Muscle of arm (tissue), 14 donors: ENCODE measurements at places on chromosomes 12 and 14. TPM values are rescaled to one million over a fixed set of nuclear protein-coding genes. Genes with fewer than 3 reads are reported as not detected.

NDRG2 gene
- 121 TPM for polyA plus RNA-seq

DNA sequence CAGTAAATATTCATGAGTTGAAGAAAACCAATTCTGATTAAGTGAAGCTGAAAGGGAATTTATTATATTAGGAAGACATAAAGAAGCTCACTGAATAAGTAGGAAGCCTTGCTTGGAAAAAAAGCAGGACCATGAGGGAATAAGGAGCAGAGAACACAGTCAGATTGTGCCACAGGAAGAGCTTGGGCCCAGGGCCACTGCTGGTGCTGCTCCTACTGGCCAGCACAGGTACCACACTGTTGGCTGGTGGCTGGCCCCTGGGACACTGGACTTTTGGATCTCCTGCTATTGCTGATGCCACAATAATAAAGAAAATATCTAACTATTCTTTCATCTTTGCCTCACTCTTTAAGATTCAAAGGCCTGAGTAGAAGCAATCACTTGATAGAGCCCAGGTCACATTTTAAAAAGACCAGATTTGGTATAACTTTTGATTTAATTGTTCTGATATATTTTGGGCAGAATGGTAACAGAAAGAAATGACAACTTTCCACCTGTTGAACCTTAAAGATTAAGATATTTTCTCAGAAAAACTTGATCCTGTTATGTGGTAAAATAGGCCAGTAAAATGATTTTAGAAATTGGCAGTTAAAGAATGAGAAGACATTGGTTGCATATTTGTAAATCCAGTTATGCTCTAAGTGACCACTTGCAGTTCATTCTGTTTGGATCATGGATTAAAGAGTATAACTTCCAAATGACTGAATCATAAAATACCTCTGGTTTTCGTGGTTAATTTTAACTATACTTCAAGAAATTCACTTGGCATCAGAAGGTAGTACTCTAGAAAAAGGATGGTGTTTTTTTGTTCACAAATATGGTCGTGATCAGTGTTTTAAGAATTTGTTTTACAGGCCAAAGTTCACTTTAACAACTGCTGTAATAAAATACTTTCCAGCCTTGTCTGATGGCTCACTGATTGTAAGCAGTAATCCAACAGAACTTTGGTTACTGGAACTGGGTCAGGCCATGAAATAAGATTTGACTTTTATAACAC, 68.3 kb downstream of the DERA start:
- DNase-seq = no peak

GRCh38 chr12:80053051-80053790, 46.1 kb upstream of the OTOGL start:
- DNase-seq = peak; percentile 51

DNA sequence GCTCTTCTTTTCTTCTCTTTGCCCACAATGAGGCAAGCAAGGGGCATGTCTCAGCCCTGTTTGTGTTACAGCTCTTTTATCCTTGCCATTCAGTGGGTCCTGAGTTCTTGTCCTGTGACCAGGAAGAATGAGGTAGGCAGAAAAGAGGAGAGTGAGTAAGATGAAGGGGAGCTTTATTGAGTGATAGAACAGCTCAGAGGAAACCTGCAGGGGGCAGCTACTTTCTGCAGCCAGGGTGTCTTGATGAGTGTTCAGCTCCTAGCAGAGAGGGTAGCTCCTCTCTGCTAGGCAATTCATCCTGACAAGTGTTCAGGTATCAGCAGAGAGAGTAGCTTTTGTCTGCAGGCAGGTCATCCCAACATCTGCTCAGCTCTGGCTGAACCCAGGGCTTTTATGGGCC, 41.0 kb downstream of the HSD17B6 start:
- no peak for DNase-seq

DNA sequence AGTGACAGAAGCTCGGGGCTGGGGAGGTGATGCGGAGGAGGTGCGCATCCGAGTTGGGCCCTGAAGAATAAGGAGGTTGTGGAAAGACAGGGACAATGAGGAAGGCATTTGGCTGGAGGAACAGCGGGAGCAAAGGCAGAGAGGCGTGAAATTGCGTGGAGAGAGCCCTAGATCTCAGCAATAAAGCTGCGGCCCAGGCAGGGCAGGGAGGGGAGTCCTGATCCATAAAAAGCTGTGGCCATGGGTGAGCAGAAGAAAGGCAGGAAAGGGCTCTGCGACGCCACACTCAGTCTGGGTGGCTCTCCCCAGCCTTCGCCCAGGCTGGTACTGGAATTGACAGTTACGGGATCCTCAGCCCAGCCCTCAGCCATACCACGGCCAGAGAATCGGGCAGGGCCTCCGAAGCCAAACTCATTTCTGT, 2.2 kb downstream of the FIGNL2 start:
- no peak for DNase-seq

GRCh38 chr14:67918838-67919237, 99.3 kb downstream of the RAD51B start:
- DNase-seq = no peak

GRCh38 chr12:113724794-113725556, 241.2 kb downstream of the RBM19 start:
- DNase-seq = no peak

- no peak for DNase-seq
Observed at GRCh38 chr12:107748472-107748871, 12.5 kb downstream of the PRDM4 start.

DNA sequence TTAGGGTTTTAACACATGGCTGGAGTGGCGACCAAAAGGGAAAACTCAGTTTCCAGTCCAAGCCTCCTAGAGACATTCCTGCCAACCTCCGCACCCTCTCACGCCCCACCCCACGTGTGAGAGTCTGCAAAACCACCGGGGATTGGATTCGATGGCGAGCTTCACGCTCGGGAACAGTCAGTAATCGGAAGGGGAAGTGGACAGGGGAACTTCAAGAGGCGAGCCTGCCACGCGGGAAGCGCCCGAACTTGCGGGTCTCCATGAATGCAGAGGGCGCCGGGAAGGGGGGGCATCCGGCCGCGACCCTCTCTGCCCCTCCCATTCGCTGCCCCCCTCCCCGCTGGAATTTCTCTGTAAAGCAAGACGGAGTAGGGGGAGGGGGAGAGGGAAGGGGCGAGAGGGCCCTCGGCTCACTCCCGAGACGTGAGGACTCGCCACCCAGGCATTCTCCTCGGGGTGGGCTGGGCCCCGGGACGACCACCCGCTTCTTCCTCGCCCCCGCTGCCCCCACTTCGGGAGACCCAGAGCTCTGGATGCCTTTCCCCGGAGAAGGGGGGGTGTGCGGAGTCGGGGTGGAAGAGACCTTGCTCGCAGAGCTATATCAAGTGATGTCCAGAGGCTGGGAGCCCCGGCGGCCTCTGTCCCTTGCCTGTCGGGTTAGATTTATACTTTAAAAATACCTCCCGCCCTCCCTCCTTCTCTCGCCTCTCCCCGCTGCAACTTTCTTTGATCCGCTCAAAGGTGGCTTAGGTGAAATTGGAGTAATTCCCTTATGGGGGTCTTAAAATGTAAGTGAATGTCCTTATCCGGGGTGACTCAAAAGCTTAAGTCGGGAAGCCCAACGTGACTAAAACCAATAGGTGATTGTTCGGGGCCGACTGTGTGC, 2.5 kb upstream of the CCND2 start:
- DNase-seq = peak; percentile 72

GRCh38 chr12:67952787-67953186, 36.5 kb upstream of the IFNG-AS1 start:
- no peak for DNase-seq
